CD4-positive, alpha-beta T cell treated with Interleukin-21 for 1 hour (primary cell): ENCODE measurements at places on chromosomes 3 and 15.

- DNase-seq: no peak
Observed at GRCh38 chr3:76362643-76363042, 577.3 kb upstream of the ZNF717 start.

DNA sequence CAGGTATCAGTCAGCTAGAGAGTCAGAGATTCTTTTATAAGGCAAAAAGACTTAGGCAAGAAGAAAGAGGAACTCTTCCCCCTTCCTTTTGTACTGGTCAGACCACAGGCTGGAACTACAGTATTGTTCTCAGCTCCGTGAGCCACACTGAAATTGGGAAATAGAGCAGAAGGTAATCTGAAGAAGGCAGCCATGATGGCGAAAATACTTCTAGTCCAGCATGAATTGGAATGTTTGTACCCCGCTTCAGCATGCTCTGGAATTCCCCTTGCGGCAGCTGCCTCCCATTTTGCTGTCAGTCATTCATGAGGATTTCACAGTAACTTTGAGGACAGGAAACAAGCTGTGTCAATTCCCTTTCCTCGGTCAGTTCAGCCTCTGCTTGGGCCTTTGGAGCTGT lies 96.2 kb downstream of the CORO2B start:
- no peak for DNase-seq

- DNase-seq: no peak
Observed at GRCh38 chr15:81894061-81894460, 151.8 kb downstream of the MEX3B start.

GRCh38 chr15:27723821-27724220 lies 375.3 kb downstream of the OCA2 start:
- no peak for DNase-seq

DNA sequence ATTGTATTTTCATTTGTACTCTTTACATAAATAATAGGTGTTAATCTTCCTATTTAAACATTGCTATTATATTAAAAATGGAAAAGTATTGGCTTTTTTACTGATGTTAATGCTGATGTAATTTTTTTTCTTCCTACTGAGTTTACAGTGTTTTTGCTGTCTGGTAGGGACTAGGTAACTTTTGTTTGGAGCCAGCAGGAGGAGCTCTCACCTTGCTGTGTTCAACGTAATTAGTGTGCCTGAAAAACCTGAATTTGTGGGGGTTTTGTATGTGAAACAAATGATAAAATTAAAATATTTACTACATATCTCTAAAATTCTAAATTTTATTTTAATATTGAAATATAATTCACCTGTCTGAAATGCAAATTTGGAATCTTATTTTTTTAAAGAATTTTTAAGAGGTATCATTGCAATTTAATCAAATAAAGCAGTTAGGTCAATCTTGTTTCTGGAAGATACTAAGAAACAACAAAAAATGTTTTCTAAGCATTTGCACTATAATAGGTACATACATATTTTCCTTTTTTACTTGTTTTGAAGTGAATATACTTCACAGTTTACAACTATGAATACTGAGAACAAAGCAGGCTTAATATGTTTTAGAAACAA lies 48.8 kb downstream of the EPHA6 start:
- DNase-seq: no peak

DNA sequence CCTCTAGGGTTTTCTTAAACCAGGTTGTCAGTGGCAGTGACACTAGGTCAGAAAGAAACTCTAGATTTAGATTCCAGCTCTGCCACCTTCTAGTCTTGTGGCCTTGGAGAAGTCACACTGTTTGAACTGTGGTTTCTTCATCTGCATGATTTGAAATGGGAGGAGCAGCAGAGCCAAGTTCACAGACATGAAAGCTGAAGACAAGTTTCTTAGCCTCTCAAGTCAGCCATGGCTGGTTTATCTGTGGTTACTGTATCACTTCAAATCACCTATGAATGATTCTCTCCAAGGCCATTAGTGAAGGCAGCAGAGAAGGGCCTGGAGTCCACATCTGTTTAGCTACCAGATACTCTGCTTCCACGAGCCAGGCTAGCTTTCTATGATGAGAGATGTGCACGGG lies 15.6 kb downstream of the CLEC3B start:
- no peak for DNase-seq

DNA sequence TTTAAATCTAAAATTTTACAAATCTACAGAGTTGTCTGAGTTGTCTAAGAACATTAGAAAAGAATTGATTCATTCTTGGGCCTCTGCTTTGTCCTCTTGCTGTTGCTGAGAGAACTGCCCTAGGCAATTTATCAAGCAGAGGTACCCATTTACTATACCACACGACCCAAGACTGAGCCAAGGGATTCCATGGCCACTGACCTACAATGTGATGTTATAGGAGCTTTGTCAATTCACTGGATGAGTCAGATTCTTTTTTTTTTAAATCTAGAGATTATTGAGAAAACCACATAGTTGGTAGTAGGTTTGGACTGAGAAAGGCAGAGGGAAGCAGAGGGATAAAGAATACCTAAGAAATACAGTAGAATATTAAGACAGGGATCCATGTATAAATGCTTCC lies 55.3 kb downstream of the TRAT1 start:
- DNase-seq: no peak

DNA sequence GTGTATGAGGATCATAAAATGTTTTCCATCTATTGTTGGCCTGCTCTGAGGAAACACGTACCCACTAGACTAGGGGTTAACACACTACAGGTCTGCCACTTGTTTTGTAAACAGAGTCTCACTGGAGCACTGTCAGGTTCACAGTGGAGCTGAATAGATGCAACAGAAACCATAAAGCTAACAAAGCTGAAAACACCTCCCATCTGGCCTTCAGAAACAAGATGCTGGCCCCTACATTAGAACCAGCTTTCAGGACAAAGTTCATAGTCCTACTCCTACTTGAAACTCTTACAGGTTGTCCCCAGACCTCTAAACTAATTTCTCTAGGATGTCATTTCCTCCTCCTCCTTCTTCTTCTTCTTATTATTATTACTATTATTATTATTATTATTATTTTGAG lies 42.3 kb downstream of the SNX4 start:
- no peak for DNase-seq
